Skin of body (tissue), 3 donors: ENCODE measurements at places on chromosomes 5 and 9.

DNA sequence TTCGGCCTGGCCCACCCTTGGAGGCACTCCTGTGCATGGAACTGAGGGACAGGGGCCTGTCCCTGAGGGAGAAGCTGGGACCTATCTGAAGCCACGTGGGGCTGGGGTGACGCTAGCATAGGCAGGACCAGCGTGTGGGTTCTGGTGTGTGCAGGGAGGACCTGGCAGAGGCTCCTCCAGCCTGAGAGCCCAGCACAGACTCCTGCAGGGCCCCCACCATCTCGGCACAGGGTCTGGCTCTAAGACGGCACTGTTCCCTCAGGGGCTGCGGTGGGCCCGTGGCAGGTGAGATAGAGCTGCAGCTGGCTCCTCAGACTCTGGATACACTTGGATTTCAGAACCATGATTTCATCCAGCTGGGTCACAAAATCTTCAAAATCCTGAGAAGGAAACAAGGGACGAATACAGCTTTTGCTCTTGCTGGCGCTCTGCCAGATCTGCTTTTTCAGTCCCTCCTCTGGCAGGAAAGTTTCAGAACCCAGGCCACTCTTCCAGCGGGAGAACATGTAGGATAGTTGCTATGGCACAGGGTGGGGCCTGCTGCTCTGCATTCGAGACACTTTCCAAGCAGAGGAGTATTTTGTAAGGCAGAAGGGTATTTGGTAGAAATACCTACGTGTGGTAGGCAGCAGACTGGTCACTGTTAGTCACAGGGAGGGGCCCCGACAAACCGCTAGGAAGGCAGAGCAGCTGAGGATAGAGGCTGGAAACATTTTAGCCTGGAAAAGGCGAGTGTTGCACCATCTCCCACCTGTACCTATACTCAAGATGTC is 74.7 kb downstream of the KIF24 start:
- DNase-seq: no peak

GRCh38 chr9:91882627-91883026 is 67.4 kb downstream of the ROR2 start:
- no peak for DNase-seq

DNA sequence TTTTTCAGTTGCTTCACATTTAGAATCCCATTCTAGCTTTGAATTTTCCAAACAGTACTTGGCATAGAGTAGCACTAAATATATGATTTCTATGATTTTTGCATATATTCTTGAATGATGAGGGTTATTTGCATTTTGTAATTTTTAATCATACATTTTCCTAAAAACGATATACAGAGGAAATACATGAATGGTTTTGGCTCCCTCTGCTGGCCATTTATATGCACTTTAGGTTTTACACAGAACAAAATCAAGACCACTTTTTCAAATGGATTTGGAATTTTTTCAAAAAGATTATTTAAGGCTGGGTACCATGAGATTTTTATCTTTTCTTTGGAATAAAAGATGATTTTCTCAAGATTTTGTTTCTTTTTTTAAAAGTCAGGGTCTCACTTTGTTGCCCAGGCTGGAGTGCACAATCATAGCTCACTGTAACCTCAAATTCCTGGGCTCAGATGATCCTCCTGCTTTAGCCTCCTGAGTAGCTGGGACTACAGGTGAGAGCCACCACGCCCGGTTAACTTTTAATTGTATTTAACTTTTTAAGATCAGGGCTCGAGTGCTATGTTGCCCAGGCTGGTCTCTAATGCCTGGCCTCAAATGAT is 16.7 kb upstream of the COMMD10 start:
- peak; percentile 27 for DNase-seq

GRCh38 chr5:132747616-132748440 is 602 bp downstream of the CCNI2 start:
- no peak for DNase-seq

DNA sequence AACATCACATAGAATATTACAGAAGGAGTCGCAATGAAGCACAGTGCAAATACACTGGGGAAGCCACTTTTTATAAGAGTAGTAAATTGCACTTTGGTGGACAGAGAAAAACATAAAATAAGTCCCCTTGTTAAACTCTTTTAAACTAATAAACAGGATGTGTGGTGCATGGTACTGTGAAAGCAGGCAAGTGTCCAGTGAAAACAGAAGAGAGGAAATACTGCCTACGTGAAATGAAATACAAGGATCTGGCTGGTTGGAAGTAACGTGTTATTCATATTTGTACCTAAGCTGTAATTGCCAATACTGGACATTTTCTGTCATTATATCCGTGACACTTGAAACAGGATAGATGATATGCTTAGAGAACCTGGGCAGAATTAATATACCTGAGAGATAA is 191.9 kb upstream of the SLC27A6 start:
- DNase-seq: no peak

DNA sequence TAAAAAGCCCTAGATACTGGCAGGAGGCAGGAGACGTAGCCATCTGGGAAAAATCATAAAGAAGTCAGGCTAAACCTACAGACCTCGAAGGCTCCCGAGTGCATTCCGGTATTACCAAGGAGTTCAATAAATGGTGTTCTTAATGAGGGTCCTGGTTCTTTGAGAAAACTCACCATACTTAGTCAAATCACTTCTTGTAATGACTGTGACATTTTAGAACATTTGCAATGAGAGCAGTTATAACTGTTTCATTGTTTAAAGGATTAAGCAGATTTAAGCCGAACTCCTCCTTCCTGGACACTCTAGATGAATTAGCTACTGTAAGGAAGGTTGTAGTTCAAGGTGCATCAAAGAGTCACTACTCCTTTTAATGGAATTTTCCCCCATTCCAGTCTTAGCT is 67.8 kb downstream of the EFNA5 start:
- DNase-seq: no peak

GRCh38 chr9:3006851-3007250 is 163.0 kb upstream of the PUM3 start:
- DNase-seq: no peak

DNA sequence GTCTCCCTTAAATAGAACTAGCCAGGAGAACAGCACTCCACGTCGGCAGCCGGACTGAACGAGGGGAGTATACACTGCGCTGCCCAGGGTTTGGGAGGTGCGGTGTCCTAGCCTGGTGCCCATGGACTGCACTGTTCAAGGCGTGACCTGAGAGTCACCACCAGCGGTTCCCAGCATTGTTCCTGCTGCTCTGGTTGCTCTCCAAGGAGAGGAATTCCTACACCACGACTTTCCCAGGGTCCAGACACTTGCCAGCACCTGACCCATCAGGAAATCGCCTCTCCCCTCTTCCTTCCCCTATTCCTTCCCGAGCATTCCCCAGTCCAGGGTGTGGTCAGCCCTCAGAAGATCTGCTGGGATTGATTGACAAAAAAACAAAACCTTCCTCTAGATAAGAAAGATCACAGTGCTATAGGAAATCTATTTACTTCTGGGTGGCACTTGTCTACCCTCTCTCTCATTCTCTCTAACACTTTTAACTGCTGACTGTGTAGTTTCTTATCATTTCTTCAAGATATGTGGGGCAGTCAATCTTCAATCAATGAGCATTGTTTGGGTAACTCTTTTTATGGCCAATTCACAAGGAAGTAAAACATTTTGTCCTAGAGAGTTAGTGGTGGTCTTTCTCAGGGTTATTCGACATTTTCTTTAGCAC is 297.8 kb upstream of the ACTBL2 start:
- no peak for DNase-seq

- peak; percentile 73 for DNase-seq
Measured at GRCh38 chr5:78731884-78732283, 83.3 kb upstream of the LHFPL2 start.

DNA sequence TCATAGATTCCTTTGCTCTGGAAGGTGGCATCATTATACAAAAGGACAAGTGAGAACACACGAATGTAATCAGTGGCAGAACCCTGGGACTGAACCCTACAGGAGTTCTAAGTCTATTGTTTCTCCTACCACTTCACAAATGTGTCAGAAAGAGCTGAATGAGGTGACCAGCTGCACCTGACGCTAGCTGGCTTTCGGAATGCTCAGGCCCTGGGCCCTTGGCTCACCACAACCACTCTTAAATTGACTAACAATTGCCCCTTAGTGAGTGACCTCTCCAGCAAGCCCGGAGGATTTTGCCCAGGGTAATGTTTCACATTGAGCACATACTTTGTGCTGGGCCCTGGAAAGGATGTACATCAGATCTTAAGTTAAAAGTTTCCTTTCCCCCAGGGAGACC is 41.2 kb upstream of the ABCA1 start:
- DNase-seq: no peak

DNA sequence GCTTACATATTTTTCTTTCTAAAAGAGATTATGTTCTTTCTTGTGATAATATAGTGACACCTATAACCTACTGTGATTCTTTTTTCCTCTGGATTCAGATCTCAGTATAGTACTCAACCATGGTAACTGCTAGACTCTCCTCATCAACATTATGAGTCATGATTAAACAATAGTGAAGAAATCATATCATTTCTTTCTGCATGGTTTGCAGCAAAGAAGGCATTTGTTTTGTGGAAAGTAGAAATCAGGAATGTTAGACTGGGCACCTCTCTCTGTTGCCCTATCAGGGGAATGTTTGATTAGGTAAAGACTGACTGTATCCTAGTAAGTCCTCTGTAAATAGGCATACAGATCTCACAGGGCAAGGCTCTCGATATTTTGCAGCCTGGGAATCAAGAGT is 25.6 kb upstream of the SMC2 start:
- no peak for DNase-seq
